ENCODE measurements at places on chromosomes 4 and X.

GRCh38 chr4:51874551-51874950 is 31.6 kb downstream of the DCUN1D4 start:
- no peak for ATAC-seq

GRCh38 chrX:7943600-7944245 is 16.5 kb upstream of the PNPLA4 start:
- ATAC-seq: no peak

GRCh38 chrX:135015523-135016245 is 6.7 kb downstream of the RTL8B start:
- no peak for ATAC-seq

DNA sequence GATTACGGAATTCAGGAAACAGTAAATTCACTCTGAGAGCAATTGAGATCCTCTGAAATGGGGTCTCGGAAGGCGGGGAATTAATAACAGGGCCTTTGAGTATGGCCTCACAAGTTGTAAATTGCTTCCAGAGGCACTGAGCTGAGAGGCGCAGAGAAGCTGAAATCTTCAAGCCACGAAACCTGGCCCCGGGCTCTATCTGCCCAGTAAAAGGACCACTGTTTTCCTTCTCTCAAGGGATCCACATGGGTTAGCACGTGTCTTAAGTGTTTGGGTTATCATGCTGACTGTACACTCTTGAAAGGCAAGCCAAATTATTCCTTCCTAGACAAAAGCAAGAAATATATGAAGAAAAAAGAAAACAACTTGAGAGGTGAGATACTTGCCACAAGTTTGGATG is 1012.9 kb upstream of the FTHL17 start:
- ATAC-seq: no peak

- ATAC-seq: peak; percentile 31
Measured at GRCh38 chr4:41935652-41936021, 408 bp downstream of the TMEM33 start.

DNA sequence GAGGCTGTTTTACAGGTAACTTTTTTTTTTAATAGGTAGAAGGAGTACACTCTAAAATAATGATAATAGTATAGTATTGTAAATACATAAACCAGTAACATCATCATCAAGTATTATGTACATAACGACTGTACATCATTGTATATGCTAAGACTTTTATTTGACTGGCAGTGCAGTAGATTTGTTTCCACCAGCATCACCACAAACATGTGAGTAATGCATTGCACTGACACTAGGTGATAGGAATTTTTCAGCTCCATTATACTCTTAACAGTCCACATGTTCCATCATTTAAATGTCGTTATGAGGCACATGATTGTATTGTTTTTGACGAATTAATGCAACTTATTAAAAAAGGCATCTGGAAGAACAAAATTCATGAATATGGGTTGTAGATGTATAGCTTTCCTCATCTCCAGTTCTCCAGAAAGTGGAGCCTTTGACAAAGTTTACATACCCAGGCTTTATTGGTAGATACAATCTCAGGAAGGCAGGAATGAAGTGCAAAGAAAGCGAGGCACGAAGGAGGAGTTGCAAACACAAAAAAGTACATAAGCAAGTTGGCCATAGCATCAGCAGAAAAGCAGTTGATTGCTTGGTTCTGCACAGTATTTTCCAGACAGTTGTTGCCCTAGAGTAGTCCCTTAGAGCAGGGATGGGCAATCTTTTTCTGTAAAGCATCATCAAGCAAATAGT is 336.9 kb upstream of the NR3C2 start:
- no peak for ATAC-seq

- no peak for ATAC-seq
Measured at GRCh38 chrX:77446029-77446585, 1.1 kb upstream of the FGF16 start.

DNA sequence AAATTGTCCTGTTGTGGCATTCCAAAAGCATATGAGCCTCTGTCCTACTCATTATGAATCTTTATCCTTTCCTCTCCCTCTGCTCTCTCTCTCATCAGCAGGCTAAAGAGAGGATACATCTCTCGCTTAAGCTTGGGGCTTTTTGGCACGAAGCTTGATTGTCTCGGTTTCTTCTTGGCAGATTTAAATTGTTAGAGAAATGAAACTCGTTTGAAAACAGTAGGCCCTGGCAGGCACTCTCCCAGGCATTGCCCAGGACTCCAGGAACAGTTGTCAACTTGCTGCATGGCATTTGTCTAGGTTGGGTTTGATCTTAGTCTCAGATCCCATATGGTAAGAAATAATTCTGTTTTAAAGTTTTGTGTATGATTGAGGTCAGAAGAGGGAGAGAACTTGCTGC is 35.5 kb downstream of the NAA11 start:
- no peak for ATAC-seq

DNA sequence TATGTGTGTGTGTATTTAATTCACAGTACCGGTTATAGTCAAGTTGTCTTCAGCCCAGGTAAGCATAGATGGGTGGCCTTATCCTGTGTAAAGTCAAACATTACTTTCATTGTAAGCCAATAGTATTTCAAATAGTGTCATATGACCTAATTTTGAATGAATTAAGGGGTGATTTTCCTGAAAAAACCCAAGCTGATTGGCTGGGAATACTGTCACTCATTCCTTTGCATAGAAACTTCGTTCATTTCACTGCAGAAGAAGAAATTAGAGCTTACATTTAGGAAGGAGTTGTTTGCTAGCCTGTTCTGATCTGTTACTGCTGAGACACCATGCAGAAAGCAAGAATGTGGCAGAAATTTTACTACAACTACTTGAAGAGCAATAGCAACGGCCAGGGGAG is 45.4 kb downstream of the SMARCAD1 start:
- ATAC-seq: no peak

- no peak for ATAC-seq
Measured at GRCh38 chr4:99447079-99447478, 11.9 kb upstream of the ADH7 start.

- ATAC-seq: no peak
Measured at GRCh38 chr4:146654687-146655520, 16.2 kb downstream of the POU4F2 start.

DNA sequence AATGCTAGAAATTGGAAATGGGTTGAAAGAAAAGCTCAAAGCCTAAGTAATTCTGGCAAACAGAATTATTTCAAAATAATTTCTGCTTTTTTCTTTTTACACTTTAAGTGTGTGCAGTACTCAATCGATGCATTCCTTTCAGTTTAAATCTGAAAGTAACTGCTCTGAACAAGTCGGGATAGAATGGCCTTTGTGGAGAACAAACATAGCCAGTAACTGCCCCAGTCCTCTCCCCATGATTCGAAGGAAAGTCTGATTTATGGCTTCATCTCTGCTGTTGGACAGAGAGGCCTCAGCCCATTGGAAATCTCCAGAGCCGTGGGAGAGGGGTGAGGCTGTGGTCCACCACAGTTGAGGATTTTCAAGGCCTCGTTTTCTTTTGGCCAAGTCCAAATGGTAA is 174.0 kb upstream of the TLL1 start:
- ATAC-seq: no peak

DNA sequence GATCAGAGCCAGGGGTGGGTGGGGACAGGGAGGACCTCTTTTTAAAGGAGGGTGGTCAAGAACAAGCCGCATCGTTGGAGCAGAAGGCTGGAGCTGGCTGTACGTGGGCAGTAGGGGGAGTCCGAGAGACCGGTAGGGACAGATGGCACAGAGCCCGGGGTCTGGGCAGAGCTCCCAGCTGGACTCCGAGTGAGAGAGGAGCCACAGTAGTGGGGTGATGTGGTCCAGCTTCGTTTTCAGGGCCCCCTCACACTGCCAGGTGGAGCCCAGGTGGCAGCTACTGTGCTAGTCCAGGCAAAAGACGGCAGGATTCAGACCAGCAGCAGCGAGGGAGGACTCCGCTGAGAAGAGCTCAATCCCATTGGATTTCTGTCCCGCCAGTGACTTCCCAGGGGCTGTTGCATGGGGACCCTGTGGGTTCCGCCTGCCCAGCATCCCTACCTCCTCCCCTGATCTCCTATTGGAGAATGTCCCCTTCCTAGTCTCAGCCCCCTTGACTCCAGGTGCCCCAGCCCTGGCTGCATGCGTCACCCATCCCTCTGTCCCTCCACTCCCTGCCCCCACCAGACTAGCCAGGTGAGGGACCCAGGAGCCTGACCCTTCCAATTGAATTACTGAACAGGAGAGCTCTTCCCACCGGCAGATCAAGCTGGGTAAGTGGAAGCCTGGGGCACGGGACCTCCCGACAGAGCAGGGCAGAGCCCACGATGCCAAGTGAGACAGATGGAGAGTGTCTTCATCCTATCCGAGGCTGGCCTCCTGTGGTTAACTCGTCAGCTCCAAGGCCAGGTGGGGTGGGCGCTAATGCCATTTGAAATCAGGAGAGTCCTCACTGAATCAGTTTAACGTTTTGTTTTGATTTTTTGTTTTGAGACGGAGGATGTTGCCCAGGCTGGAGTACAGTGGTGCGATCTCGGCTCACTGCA is 2.9 kb downstream of the ARHGAP4 start:
- ATAC-seq: no peak
